NCI-H2107 (cell line): ENCODE measurements at places on chromosomes 2 and 18.

DNA sequence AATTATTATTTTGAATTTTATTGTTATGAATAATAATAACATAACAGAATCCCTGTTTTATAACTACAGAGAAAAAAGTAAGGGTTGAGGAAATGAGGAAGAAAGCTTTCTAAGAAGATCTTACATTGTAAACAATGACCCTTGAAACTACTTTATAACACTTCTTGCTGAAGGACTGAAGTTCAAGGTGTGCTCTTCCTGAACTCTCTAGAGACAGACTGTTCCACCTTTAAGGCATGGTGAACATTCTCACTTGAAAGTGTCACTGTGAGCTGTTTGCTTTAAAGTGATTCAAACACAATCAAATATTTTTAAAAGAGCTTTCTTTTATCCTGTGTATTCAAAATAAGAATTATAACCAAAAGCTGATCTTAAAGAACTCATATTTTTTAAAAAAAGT lies 131.5 kb downstream of the DNAH7 start:
- DNase-seq, result no peak

GRCh38 chr2:132804051-132804450 lies 134.0 kb upstream of the LYPD1 start:
- no peak for DNase-seq

GRCh38 chr2:9594366-9595054 lies 36.3 kb downstream of the YWHAQ start:
- no peak for DNase-seq

DNA sequence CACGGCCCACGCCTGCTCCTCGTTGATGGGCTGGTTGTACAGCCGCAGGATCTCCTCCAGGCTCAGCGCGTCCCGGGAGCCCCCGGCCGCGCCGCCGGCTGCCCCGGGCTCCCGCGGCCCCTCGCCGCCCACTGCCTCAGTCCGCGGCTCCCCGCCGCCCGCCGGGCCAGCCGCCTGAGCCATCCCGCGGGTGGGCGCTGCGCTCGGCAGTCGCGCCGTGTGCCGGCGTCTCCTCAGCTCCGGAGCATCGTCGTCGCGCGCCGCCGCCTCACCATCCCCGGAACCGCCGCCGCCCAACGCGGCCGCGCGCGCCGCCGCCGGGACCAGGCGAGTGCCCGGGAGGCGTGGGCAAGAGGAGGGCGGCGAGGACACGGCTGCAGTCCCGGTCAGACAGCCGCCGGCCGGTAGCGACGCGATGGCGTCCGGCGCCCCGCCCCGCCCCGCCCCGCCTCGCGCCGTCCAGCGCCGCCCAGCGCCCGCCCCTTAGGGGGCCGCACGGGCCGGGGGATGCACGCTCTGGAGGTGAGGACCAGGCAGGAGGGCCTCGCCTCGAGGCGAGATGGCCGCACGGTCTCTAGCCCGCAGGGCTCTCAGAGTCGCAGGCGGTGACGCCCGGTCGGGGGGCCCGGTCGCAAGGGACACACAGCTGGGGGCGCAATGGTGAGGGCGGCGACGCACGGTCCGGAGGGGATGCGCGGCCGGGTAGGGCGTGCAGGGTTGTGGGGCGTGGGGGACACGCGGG lies at the start of gene SPIRE1:
TSS of gene SPIRE1 (minus strand) at position 424 of the 742 bp plus-strand sequence. CDS start at position 183, 241 bp downstream.
- DNase-seq, result no peak

GRCh38 chr18:76450452-76451395 lies 44.3 kb downstream of the ZNF516 start:
- DNase-seq, result no peak

GRCh38 chr2:129689653-129690448 lies 289.6 kb upstream of the RAB6C start:
- DNase-seq, result no peak

GRCh38 chr18:76633588-76634269 lies 138.7 kb upstream of the ZNF516 start:
- DNase-seq, result no peak

DNA sequence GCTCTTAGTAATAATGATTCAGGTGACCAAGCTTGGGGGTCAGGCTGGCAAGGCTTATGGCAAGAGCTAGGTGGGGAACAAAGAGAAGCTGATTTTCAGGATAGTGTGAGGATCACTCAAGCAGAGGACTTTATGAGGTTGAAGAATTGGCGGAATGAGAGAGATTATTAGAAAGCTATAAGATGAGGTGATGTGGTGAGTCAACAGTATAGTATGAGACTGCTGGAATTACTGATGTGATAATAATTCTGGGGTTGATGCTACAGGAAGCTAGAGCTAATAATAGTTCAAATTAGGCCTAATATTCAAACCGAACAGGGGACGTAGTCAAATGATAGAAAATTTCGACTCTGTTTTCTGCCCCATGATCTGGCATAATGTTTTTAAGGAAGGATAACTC lies 2115.3 kb upstream of the PIK3C3 start:
- no peak for DNase-seq

DNA sequence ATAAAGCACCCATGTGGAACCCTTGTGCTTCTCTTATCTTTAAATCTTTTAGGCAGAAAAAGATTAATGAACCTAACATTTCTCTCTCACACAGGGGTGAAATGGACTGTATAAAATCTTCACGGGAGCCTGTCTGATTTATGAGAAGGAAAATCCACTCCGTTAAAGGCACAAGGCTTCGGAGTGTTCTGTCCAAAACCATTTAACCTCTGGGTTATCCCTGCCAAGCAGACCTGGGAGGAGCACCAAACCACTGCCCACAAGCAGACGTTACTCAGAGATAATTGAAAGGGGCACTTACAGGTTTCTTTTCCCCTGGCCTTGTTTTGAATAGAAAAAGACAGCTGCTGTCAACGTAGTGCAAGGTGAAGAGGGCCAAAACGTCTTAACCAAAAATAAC lies 184.4 kb upstream of the DOK6 start:
- no peak for DNase-seq

- DNase-seq, result no peak
These were observed 192.1 kb downstream of the ARHGAP28 start for GRCh38 chr18:6921571-6921970.

- DNase-seq, result no peak
These were observed 100.4 kb downstream of the MMADHC start for GRCh38 chr2:149487189-149487588.

DNA sequence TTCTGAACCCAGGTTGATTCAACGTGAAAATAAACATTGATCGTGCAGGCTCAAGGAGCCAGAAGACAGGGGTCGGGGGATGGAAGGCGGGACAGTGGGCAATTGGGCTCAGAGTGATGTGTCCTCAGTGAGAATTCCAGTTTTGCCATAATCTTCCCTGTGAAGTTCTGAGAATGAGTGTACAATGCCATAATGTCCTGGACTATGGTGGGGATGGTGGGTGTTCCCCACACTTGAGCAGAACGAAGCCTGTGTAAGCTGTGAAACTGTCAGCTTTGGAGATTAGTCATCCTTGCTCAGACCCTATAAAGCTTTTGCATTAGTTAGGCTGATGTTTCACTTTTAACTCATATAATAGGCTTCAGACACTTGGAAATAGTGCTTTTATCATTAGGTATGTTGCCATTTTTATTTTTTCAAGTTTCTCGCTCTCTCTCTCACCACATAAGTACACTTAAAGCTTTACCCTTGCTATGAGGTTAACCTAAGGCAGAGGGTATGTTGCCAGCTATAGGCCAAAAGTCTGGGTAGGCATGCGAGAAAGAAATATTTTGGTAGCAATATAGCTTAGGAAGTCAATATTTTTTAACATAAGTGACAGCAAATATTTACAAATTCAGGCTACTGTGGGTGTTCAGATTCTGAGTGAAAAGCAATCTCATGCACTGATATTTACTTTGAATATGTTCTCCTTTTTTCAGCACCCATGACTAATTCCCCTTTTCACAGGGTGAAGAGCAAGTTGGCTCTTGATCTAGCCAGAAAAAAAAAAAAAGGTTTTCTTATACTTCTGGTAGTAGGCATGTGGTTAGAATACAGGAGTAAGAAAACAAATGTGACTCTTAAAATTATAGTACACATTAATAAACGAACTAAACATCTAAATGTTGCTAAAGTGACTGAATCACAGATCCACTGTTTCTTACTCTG lies 47.2 kb downstream of the CDC42EP3 start:
- no peak for DNase-seq

GRCh38 chr2:11366326-11366741 lies 21.9 kb upstream of the ROCK2 start:
- no peak for DNase-seq

DNA sequence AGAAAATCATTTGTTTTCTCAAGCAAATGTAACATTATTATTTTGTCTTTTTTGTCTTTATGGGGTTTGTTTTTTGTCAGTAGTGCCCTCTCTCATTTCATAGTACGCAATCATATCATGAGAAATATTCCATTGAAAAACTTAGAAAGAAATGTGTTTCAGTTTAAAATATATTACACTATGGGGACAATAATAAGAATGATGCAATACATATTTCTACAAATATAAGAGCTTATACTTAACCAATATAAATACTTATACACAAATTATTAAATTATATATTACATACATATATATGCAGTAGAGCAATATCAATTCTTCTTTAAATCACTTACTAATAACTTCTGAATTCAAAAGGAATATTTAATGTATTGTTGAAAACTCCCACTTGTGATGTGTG lies 13.7 kb downstream of the LRRTM4 start:
- no peak for DNase-seq

DNA sequence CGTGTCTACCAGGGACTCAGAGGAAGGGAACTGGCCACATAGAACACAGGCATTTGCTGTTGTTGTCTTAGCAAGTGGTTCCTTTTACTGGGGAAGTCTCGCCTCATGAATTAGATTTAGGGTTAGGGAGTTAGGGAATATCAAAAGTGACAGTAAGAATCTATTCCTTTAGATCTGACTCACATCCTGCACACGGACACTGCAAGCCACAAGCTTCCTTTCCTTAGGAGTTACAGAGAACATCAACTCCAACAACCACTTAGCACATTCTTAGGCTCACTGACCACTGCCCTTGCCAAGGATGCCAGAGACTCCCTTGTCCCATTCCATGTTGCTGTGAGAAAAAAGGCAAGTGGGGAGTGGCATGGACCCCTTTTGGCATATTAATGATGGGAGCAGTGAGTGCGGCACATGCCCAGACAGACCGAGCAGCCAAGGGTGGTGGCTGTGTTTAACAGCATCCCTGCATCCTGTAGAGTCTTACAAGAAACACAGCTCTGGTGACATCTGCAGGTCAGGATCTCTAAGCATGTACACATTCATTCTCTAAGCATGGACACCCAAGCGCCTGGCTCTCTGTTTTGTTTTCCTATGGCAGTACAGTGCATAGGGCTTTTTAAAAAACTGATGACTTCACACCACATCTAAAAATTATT lies 745.6 kb upstream of the RAB6C start:
- no peak for DNase-seq

- no peak for DNase-seq
These were observed 43.4 kb downstream of the RAB31 start for GRCh38 chr18:9751371-9752031.

GRCh38 chr18:3616142-3616541 lies 166.2 kb downstream of the TGIF1 start:
- DNase-seq, result no peak

DNA sequence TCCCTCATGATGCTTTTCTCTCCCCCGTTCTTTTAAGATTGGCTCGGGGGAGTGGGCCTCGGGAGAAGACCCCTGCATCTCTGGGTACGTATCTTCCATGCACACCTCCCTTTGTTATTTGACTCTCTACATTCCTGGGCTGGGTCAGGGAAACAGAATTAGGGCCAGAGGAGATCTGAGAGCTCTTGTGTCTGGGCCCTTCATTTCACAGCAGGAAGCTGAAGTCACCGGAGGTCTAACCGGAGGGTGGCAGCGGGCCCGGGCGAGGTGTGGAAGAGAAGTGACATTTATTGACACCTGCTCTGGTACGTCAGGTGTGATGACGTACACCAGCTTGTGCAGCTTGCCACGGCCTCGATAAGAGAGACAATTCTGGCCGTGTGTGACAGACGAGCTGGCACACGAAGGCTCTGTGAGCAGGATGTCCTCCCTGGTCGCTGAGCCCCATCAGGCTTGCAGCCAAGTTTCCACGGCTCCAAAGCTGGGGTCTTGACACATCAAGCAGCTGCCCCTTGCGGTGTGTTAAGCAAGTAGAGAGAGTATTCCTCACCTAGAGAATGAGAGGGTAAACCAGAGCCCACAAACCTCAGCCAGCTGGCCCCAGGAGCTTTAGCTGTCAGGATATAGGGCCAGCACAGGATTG lies 30.4 kb downstream of the TOGARAM2 start:
- DNase-seq, result peak; percentile 25

DNA sequence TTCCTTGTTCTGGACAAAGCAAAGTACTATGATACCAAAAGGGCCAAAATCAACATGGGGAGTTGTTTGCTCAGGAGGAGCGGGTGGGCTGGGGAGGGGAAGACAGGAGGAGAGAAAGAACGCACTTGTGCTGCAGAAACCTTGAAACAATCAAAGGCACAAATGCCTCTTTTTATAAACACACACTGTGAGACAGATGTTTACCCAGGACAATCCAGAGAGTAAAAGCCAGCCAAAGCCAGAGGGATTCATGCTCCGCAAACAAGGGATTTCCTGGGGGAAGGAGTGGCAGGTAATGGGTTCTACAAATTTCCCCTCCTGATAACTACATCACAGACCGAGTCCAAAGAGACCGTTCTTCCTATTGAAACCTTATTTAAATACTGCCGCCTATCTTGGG lies 323.5 kb upstream of the SKOR2 start:
- no peak for DNase-seq

GRCh38 chr18:2444201-2444875 lies 127.0 kb downstream of the METTL4 start:
- DNase-seq, result no peak

DNA sequence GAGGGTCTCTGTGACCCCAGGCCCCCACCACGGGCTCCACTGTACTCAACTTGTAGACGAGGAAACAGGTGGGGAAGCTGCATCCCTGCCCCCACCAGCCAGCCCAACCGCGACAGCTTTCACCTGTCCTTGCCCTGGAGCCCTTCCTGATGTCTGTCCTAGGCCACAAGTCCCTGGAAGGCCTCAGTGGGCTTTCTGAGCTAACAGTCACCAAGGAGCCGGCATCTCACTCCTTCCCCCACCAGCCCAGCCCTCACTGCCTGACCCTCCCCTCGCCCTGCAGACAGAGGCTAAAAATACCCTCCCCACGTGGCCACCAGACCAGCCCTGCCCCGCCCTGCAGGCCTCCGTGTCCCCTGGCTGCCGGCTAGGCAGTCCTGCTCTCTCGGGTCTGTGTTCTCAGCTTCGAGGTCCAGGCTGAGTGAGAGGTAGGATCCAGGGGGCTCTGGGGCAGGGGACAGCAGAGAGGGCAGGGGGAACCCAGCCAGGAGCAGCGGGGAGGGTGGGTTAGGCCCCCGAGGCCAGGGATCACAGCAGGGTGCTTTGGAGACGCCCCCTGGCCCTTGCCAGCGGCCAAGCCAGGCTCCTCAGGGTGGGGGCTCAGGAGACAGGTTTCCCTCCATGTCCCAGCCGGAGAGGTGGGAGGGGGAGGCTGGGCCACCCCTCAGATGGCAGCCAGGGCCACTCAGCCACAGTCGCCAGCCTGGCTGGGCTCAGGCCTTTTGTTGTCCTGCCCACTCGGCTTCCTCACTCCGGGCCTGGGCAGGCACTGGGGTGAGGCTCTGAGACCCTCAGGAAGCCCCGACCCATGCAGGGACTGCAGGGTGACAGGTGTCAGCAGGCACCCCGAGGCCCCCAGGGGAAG lies at the start of gene KLHL30:
TSS of gene KLHL30 (plus strand) at position 338 of the 865 bp plus-strand sequence. CDS start 2,087 bp downstream, outside the sequence.
- DNase-seq, result no peak

GRCh38 chr2:133657591-133657990 lies 89.3 kb upstream of the NCKAP5 start:
- no peak for DNase-seq

GRCh38 chr2:216888887-216889622 lies 29.2 kb upstream of the TNP1 start:
- no peak for DNase-seq

- no peak for DNase-seq
These were observed 43.1 kb upstream of the SLC39A10 start for GRCh38 chr2:195613922-195614321.

GRCh38 chr2:86760371-86760770 lies 30.3 kb downstream of the CD8A start:
- no peak for DNase-seq
